ENCODE measurements at places on chromosomes 6 and 20.
A peak's percentile ranks its signal among the peaks of the same experiment; 100 is the strongest.

- no peak for DNase-seq
Measured at GRCh38 chr6:22026164-22026678, 270.6 kb downstream of the PRL start.

- DNase-seq, result no peak
Measured at GRCh38 chr6:144854654-144855053, 569.5 kb downstream of the UTRN start.

DNA sequence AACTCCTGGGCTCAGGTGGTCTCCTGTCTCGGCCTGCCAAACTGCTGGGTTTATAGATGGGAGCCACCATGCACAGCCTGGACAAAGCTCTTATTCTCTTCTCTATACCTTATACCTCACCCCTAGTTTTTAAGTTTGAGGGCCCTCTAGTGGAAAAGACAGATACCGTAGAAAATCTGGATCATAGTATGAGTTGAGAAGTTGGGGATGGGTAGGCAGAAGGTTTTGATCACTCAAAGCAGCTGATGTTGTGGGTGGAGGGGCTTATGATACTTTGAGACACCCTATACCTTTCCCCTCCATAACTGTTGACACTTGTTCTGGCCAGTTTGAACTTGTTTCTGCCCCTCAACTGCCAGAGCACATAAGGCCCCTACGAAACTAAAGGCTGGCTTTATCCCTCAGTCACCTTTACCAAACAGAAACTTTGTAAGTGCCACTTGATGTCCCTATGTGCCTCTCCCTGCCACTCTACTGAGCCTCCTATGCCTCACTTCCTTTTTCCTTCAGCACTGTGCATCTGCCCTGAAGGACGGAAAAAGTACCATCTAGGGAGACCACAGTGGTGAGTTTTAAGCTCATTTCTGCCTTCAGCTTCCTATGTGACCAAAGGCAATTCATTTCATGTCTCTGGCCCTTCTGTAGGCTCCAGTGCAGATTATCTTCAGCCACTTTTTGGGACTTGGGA, 28.6 kb downstream of the RALY start:
- peak; percentile 61 for DNase-seq

DNA sequence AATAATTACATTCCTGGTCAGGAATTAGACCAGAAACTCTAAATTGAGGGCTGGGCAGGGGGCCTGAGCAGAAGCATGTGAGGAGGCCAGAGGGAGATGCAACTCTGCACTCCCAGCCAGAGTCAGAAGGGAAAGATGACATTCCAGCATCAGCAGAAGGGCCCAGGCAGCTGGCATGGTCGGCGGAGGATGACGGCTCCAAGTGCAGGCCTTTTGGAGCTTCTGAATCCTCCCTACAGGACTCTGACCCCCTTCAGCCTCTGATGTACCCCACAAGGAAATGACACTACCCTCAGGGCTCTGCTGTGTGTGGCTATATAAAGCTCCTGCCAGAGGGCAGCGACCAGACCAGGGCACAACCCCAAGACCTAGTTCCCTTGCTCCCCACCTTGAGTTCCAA, 1.9 kb downstream of the LRFN2 start:
- no peak for DNase-seq

- DNase-seq, result no peak
Measured at GRCh38 chr6:5994999-5995657, 11.6 kb downstream of the NRN1 start.

DNA sequence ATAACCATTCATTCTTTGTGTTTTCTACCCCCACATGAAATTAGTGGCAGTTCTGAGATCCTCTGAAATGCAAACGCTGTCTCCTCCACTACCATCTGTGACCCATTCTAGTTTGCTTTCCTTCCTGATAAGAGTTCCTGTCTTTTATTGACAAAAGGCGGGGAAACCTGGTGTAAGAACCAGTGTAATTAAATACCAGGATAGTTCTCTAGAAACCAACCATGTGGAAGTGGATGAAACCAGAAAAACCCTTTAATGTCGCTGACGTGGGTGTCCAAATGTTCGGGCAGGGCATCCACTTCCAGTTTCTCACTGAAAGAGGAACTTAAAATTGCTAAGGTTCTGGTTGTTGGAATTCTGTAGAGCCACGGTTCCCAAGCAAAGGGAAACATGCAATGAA, 79.1 kb downstream of the TNFRSF21 start:
- DNase-seq, result no peak

GRCh38 chr20:23477223-23477622, 13.7 kb upstream of the CST8 start:
- DNase-seq, result no peak

DNA sequence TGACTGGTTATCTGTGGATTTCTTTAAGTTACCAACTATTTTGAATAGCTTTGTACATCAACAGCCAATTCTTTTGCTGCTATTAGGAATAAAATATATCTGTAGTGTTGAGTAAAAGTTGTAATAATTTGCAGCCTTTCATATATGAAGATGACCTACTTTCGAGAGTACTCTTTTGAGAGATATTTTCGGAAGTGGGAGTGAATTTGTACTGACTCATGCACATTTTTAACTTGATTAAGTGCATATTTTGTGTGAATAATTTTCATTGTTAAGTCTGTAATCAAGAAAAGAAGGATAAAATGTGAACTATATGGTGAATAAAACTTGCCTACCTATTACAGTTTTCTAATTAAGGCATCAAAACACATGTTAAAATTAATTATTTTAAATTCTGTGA, 51.9 kb downstream of the L3MBTL3 start:
- DNase-seq, result no peak

DNA sequence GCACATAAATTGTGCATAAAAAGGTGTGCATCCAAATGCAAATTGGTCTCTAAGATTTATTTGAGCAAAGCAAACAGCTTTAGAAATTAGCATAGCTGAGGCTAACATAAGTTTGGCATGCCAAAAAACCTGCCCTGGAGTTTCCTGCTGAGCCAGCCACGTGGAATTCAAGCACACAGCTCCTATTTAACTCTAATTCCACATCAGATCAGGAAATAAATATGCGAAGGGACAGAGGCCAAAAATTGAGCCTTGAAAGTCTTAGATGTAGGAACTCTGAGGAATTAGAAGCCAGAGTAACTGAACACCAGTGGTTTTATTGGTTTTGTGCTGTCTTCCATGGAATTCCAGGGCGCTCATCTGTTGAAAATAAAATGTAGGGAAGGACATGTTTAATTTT, 19.6 kb downstream of the SOBP start:
- DNase-seq, result no peak

GRCh38 chr6:21922086-21922485, 328.5 kb downstream of the SOX4 start:
- no peak for DNase-seq

GRCh38 chr6:25620391-25620790, 31.6 kb upstream of the SCGN start:
- no peak for DNase-seq

- no peak for DNase-seq
Measured at GRCh38 chr20:22776369-22776768, 192.0 kb upstream of the FOXA2 start.

DNA sequence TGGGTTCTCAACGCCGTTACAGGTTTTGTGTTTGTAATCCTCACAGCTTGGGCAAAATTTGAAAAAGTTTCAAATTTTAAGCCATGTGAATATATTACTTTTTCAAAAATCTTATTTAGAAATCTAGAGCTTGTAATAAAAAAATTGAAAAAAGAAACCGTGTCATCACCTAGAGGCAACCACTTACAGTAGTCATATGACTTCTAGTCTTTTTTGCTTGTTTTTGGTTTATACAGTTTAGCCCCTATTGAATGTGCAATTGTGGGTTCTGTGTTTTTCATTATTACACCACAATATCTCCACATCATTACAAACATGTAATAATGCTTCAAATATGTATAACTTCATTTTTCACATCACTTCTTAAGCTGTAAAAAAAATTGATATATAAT, 888 bp downstream of the DYNLRB1 start:
- DNase-seq, result peak; percentile 48

DNA sequence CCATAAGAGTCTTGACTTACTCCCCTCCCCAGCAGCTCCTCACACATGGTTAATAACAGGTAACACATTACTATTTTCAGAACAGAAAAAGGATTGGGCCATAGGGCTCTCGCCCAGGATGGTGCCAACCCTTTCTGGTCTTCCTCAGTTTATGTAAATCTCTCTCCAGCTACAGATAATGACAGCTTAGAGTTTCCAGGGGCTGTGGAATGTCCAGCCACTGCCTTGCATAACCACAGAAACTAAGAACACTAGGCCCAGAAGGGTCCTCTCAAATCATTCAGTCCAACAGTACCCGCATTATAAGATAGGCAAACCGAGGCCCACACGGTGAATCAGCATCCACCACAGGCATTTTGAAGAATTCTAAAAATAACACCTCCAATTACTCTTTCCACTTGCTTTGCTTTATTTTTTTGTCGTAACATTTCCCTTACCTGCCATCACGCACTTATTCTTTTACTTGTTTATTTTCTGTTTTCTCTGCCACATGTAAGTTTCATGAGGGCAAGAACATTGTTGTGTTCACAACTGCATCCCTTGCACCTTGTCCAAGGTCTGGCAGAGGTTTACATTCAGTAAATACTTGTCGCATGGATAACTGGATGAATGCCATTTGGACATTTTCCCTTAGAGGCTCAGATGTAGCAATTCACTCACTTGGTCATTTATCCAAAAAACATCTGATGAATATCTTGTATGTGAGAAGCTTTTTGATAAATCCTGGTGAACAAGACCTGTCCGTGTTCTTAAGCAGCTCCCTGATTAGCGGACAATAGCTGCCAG, 6.4 kb upstream of the SDC4 start:
- DNase-seq, result no peak

GRCh38 chr6:121849477-121849876, 414.0 kb downstream of the GJA1 start:
- DNase-seq, result peak; percentile 44

GRCh38 chr20:8115436-8115835, 16.6 kb upstream of the PLCB1 start:
- no peak for DNase-seq

DNA sequence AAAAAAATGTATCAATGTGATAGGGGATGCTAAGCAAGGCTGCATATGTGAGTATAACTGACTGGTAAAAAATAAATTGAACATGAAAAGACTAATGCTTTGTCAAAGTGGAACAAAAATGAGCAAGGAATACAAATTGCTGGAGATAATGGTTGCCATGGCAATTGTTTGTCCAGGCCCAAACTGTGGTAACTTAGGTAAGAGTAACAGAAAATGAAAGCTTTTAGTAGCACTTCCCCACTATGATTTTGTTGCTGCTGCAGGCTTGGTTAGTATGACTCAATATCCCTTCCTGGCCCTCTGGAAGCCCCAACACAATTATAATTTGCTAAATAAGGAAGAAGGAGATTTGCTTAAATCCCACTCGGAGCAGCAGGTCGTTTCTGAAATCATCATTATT, 577.1 kb downstream of the DOK5 start:
- DNase-seq, result no peak

DNA sequence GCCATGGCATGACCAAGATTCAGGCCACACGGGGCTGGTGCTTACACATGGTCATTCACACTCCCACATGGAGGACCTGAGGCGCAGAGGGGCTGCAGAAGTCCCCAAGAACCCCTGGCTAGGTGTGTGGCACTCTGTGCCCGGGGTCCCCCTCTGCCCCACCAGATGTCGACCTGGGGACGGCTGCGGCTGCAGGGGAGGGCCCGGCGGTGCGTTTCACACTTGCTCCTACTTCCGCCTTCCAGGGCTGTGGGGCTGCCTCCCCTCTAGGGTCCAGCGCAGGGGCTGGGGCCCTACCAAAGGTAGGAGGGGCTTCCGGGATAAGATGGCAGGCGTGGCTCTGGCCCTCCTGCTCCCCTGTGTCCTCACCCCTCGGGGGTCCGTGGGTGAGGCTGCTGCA, 81.1 kb upstream of the SLCO4A1 start:
- no peak for DNase-seq

DNA sequence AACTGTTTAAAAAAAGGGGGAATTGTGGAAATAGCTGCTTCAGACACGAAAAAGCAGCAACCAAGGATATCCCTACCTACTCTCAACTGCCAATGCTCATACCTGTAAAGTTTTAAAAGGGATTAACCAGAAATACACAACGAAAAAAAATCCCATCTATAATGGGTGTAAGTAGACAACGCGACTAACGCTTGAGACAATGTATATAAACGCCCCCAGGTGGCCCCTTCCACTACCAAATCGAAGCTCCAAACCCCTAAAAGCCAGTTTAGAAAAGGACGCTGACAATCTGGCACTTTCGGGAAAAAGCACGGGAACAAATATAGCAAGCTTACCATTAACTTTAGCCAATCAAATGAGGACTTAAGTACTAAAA, 94.5 kb upstream of the BTN3A2 start:
- DNase-seq, result peak; percentile 61

DNA sequence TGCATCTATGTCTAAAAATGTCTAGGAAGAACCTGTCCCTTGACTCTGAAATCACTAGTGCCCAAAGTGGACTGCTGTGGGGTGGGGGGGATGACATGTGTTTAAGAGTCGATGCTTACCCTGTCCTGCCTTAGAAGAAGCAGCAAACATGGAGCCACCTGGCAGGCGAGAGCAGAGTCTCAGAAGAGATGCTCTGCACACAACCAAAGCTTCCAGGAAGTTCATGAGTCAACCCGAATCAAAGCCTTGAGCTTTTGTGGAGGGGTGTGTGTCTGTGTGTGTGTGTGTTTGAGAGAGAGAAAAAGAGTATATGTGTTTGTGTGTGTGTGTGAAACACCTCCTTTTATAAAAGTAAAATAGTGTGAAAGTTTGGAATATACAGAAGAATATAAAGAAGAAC, 269.9 kb downstream of the ALDH8A1 start:
- DNase-seq, result no peak

- no peak for DNase-seq
Measured at GRCh38 chr6:38025451-38025850, 205.9 kb downstream of the ZFAND3 start.

GRCh38 chr6:36131511-36132245, 1.4 kb downstream of the MAPK13 start:
- peak; percentile 90 for DNase-seq

DNA sequence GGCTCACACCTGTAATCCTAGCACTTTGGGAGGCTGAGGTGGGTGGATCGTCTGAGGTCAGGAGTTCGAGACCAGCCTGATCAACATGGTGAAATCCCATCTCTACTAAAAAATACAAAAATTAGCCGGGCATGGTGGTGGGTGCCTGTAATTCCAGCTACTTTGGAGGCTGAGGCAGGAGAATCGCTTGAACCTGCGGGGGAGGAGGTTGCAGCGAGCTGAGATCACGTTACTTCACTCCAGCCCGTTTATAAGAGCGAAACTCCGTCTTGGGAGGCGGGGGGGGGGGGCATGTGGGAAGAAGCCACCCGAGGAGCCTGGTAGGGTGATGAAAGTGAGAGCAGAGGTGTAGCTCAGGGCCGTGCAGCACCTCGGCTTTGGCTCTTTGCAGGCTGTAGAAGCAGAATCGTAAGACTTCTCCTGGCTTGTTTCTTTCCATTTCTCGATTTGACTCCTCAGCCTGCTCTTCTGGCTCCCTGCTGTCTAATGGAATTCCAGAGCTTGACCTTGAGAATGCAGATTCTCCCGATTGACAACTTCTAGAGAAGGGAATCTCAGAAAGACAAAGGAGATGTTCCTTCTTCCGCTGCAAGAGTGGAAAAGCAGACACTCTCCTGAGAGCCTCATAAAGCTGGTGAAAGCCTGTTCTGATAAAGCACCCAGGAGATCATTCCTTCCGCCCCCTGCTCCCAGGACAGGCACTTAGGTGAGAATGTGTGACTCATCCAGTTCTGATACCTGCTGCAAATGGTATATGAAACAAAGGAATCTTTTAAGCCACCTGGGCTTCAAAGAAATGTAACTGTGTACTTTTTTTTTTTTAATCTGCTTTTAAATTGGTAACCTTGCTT, 26.0 kb upstream of the PPP1R16B start:
- no peak for DNase-seq
